Testis (tissue), 5 donors: ENCODE measurements at places on chromosomes 3 and 15. TPM values are rescaled to one million over a fixed set of nuclear protein-coding genes. Genes with fewer than 3 reads are reported as not detected.
A peak's percentile ranks its signal among the peaks of the same experiment; 100 is the strongest.

GRCh38 chr3:71428841-71429596, 154.5 kb downstream of the FOXP1 start:
- no peaks in the 10 kb centered on the region for H3K4me1 ChIP-seq
- no peak overlapping the region for H3K27ac ChIP-seq
- no peaks in the 10 kb centered on the region for H3K36me3 ChIP-seq
- no peak for DNase-seq

DNA sequence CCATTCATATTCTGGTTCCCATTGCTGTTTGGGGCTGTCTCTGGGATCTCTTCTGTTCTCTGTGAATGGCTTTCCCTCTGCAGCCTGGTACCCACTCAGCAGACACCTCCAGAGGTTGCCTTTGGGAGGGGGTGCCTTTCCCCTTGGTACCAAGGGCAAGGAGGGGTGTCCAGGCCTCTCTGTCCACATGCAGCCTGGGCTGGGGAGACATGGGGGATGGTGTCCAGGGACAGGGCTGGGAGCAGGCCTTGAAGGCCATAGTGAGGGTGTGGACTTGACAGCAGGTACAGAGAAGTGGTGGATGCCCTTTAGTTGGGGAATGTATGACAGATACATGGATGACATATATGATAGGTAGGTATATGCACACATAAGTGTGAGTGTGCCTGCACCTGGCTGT, 83.7 kb downstream of the PLXNA1 start:
- H3K4me1 ChIP-seq: no peaks in the 10 kb centered on the region
- H3K27ac ChIP-seq: no peak overlapping the region
- no peak overlapping the region for H3K4me3 ChIP-seq
- no peaks in the 10 kb centered on the region for H3K27me3 ChIP-seq
- no peaks in the 10 kb centered on the region for H3K36me3 ChIP-seq

- no peaks in the 10 kb centered on the region for H3K27me3 ChIP-seq
- no peak overlapping the region for H3K27ac ChIP-seq
- no peaks in the 10 kb centered on the region for H3K36me3 ChIP-seq
Observed at GRCh38 chr15:41940441-41940857, 31.9 kb downstream of the EHD4 start.

DNA sequence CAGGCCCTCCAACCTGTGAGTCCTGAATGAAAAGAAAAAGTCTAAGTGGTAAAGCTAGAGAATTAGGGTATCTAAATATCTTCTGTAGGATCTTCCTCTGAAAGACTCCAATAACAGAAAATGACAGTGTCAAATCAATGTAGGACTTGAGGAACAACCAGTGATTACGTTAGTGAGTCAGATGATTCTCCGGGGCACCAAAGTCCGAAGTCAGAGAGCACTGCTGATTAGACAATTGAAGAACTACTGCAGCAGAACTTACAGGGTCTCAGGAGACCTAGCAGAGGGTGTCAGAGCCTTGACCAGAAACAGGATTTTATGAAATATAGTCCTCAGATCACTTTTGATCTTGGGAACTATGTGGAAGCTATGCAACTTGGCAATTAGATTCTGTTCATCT, 605.8 kb downstream of the EPHA3 start:
- no peaks in the 10 kb centered on the region for H3K27me3 ChIP-seq
- DNase-seq: no peak
- H3K36me3 ChIP-seq: no peaks in the 10 kb centered on the region
- no peaks in the 10 kb centered on the region for H3K4me1 ChIP-seq
- H3K4me3 ChIP-seq: no peak overlapping the region

POPDC2 gene
- 8.0 TPM for polyA plus RNA-seq

- DNase-seq: no peak
- H3K27me3 ChIP-seq: no peaks in the 10 kb centered on the region
Observed at GRCh38 chr3:139928708-139929505, 6.1 kb upstream of the CLSTN2 start.

- no peaks in the 10 kb centered on the region for H3K27me3 ChIP-seq
- H3K27ac ChIP-seq: no peak overlapping the region
- DNase-seq: no peak
- H3K4me3 ChIP-seq: no peak overlapping the region
- no peaks in the 10 kb centered on the region for H3K4me1 ChIP-seq
Observed at GRCh38 chr3:15050405-15051092, 14.6 kb downstream of the MRPS25 start.

GRCh38 chr15:96893159-96893906, 562.8 kb downstream of the NR2F2 start:
- no peaks in the 10 kb centered on the region for H3K36me3 ChIP-seq
- no peak overlapping the region for H3K27ac ChIP-seq
- H3K4me1 ChIP-seq: no peaks in the 10 kb centered on the region
- H3K27me3 ChIP-seq: no peaks in the 10 kb centered on the region
- peak; percentile 43 for DNase-seq

GRCh38 chr3:185594073-185594472, 8.0 kb downstream of the SENP2 start:
- H3K4me3 ChIP-seq: no peak overlapping the region
- no peaks in the 10 kb centered on the region for H3K4me1 ChIP-seq
- no peaks in the 10 kb centered on the region for H3K36me3 ChIP-seq

- H3K36me3 ChIP-seq: no peaks in the 10 kb centered on the region
- H3K27ac ChIP-seq: no peak overlapping the region
- no peak overlapping the region for H3K4me3 ChIP-seq
- no peak for DNase-seq
Observed at GRCh38 chr3:128481438-128481942, 11.5 kb downstream of the GATA2 start.

- no peaks in the 10 kb centered on the region for H3K27me3 ChIP-seq
- no peaks in the 10 kb centered on the region for H3K4me1 ChIP-seq
- H3K36me3 ChIP-seq: no peaks in the 10 kb centered on the region
- DNase-seq: no peak
- H3K4me3 ChIP-seq: no peak overlapping the region
- no peak overlapping the region for H3K27ac ChIP-seq
Observed at GRCh38 chr3:78130741-78131290, 1090.9 kb downstream of the ROBO2 start.

DNA sequence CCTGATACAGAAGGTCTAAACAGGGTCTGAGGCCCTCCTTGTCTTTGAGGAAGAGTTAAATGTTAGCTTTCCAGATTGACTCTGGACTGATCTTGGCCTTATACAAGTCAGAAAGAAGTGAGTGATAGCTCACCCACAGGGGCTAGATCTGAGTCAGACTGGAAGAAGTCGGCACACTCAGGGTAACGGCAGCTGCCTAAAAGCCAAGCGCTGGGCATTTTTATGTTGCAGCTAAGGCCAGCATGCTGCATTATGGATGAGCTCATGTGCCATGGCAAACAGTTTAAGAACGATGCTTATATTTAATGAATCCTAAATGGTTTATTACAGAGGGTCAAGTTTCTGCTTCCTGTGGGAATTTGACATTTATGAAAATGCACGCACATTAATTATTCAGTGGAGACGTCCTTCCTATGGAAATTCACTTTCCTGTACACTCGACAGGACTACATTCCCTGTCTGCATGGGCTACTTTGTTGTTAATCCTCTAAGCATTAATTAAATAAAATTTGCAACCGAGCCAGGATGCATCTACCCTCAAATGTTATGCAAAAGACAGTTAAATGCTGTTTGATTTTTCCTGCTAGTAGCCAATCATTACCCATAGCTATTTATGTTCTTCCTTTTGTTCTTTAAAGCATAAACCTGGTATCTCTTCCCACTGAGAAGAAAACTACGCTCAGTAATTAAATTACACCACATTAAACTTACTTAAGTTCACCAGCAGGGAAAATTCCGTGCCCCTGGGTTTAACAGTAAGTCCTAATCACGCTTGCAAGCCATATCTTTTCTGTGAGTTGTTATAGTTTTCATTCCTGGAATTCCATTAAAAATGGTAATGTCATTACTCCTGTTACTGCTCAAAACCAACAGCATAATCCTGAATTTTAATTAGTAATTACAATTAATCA, 762.7 kb upstream of the CFAP20DC start:
- H3K27me3 ChIP-seq: no peaks in the 10 kb centered on the region
- H3K36me3 ChIP-seq: no peaks in the 10 kb centered on the region
- peaks cover 5% of the 10 kb centered on the region for H3K4me1 ChIP-seq
- no peak overlapping the region for H3K4me3 ChIP-seq
- no peak for DNase-seq

GRCh38 chr15:50028326-50028725, 90.7 kb downstream of the ATP8B4 start:
- no peak for DNase-seq
- H3K4me1 ChIP-seq: no peaks in the 10 kb centered on the region
- no peak overlapping the region for H3K27ac ChIP-seq
- H3K36me3 ChIP-seq: no peaks in the 10 kb centered on the region
- no peak overlapping the region for H3K4me3 ChIP-seq

DNA sequence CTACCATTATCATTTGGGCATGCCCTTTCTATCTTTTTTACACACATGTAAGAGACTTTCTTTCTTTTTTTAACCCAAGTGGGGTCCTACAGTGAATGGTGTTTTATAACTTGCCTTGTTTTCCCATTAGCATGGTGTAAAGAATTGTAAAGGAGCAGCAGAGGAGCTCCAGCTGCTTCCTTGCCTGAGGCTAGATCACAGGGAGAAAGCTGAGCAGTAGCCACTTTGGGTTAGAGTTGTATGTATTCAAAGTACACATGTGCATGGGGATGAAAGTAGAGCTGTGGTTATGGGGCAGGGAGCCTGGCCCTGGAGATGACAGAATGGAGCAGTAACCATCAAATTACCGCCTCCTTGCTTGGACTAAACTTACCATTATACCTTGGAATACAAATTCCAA, 231.1 kb upstream of the PDZRN3 start:
- H3K27me3 ChIP-seq: no peaks in the 10 kb centered on the region
- no peak overlapping the region for H3K4me3 ChIP-seq
- H3K27ac ChIP-seq: no peak overlapping the region

GP9 gene
- 2.1 TPM for polyA plus RNA-seq

DNAJA4 gene
- polyA plus RNA-seq: 183 TPM

DNA sequence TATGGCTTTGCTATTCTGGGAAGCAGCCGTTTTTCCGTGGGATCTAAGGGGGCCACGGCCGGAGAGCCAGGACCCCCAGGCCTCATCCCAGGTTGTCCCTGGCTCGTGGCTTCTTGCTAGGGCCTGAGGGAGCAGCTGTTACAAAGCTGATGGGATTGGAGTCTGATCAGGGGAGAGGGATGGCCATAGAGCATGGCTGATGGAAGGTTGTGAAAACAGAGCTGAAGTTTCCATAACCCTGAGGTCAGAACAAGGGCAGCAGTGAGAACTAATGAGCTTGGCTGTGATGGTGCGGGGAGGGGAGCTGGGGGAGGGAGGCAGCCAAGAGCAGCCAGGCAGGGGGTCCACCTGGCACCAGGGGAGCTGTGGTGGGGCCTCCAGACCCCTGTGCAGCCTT, 63.0 kb downstream of the LINGO1 start:
- no peak overlapping the region for H3K27ac ChIP-seq
- H3K36me3 ChIP-seq: no peaks in the 10 kb centered on the region
- no peaks in the 10 kb centered on the region for H3K27me3 ChIP-seq
- H3K4me3 ChIP-seq: peak overlapping the region; percentile 33
- peaks cover 6% of the 10 kb centered on the region for H3K4me1 ChIP-seq

DNA sequence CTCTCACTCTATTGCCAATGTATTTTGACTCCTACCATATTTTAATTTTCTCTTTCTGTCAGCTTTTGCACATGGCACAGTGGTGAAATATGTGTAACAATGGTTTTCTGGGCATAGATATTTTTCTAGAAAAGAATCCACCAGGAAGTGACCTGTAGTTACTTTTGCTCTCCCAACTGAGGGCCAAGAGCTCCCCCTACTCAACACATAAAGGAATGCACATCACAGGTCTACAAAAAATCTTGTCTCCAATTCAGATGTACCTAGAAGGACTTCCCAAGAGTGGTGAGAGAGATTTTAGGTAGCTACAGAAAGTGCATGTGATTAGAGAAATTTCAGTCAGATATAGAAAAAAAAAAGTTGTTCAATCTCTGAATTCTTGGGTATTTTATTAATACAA, 15.6 kb downstream of the CPA3 start:
- H3K4me1 ChIP-seq: peaks cover 5% of the 10 kb centered on the region
- H3K27me3 ChIP-seq: no peaks in the 10 kb centered on the region
- DNase-seq: no peak

GRCh38 chr3:194607592-194608389, 25.4 kb downstream of the TMEM44 start:
- no peak overlapping the region for H3K27ac ChIP-seq
- no peaks in the 10 kb centered on the region for H3K36me3 ChIP-seq
- H3K27me3 ChIP-seq: no peaks in the 10 kb centered on the region
- no peak for DNase-seq
- H3K4me1 ChIP-seq: no peaks in the 10 kb centered on the region

- peaks cover 46% of the 10 kb centered on the region for H3K4me1 ChIP-seq
- no peaks in the 10 kb centered on the region for H3K27me3 ChIP-seq
- no peak for DNase-seq
- no peak overlapping the region for H3K4me3 ChIP-seq
Observed at GRCh38 chr3:11613319-11613718, 30.4 kb downstream of the VGLL4 start.

GRCh38 chr3:194348354-194348753, 2.8 kb downstream of the CPN2 start:
- H3K27me3 ChIP-seq: no peaks in the 10 kb centered on the region
- no peaks in the 10 kb centered on the region for H3K4me1 ChIP-seq
- DNase-seq: no peak
- no peak overlapping the region for H3K27ac ChIP-seq
- H3K36me3 ChIP-seq: no peaks in the 10 kb centered on the region
- H3K4me3 ChIP-seq: no peak overlapping the region

DNA sequence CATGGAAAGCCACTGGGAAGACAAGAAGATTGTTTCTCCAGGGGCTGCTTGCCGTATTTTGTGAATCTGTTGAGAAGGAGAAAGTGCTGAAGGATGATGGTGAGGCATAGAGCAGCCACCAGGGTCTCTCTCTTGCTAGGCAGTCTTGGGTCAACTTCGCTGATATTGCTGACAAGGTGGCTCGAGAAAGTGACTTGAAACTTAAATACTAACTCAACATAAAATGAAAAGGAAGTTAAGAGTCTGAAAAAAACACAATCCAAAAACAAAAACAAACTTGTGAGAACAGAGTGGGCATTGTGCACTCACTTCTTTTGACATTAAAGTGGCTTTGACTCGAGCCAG, 90.1 kb downstream of the CHST2 start:
- no peak for DNase-seq
- H3K27me3 ChIP-seq: no peaks in the 10 kb centered on the region

GRK7 gene
- polyA plus RNA-seq: 0.12 TPM

DNA sequence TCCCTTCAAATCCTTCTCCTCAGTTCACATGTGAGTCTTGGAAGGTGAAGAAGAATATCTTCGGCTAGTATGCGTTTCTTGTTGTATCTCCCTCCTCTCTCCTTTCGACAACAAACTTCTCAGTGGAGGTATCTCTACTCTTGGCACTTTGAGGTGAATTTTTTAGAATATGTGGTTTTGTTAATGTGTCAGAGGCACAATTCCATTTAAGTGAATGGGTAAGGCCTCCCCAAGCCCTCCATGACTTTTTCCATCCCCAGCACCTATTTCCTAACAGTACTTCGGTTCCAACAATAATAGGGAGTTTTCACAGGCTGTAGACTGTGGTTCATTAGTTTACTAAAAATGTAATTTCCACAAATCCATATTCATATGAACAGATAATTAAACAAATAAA, 74.2 kb downstream of the TM4SF4 start:
- H3K27me3 ChIP-seq: no peaks in the 10 kb centered on the region
- no peaks in the 10 kb centered on the region for H3K36me3 ChIP-seq
- DNase-seq: no peak
- peaks cover 10% of the 10 kb centered on the region for H3K4me1 ChIP-seq

CHRM5 gene
- 1.3 TPM for polyA plus RNA-seq

CXCR6 gene
- polyA plus RNA-seq: 2.1 TPM

GRCh38 chr3:55816794-55817576, 329.9 kb upstream of the WNT5A start:
- no peak for DNase-seq
- no peaks in the 10 kb centered on the region for H3K27me3 ChIP-seq
- H3K4me1 ChIP-seq: no peaks in the 10 kb centered on the region
- H3K27ac ChIP-seq: no peak overlapping the region
- no peaks in the 10 kb centered on the region for H3K36me3 ChIP-seq
